Upper lobe of right lung (tissue), 1 donor: ENCODE measurements at places on chromosomes 11 and 22. TPM values are rescaled to one million over a fixed set of nuclear protein-coding genes. Genes with fewer than 3 reads are reported as not detected.
A peak's percentile ranks its signal among the peaks of the same experiment; 100 is the strongest.

DNA sequence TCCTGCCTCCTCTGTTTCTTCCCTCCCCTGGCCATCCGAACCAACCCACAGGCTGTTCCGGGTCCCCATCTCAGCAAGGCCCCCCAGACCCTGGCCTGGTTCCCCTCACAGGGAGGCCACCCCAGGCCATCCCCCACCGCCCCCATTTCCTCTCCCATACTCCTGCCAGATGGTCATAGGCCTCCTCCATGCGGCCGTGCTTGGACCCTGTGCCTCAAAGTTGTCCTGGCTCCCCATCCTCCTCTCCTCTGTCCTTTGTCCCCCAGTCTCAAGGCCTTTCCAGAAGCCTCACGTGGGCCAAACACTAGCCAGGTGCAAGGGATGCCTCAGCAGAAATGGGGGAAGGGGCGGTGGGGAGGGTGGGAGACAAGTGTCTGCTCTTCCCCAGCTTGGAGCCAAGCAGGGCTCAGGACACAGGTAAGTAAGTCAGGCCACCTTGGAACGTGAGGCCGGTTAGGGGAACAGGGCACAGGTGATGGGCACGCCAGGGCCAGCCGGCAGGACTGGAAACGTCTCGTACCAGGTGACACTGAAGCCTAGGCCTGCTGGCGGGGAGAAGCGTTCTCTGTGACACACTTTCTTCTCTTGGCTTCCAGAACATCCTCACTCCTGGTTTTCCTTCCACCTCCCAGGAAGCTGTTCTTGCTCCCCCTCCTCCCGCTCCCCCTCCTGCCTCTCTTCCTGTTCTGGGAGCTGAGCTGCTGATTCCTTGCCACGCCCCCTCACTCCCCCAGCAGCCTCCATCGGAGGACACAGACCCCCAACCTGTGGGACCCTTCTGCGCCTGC is 31.5 kb upstream of the SLC22A12 start:
- peak; percentile 51 for DNase-seq

GRCh38 chr22:46289244-46289891 is 7.3 kb upstream of the GTSE1 start:
- DNase-seq, result no peak

GRCh38 chr22:18075720-18076497 is 1.9 kb upstream of the PEX26 start:
- DNase-seq, result peak; percentile 63

DNA sequence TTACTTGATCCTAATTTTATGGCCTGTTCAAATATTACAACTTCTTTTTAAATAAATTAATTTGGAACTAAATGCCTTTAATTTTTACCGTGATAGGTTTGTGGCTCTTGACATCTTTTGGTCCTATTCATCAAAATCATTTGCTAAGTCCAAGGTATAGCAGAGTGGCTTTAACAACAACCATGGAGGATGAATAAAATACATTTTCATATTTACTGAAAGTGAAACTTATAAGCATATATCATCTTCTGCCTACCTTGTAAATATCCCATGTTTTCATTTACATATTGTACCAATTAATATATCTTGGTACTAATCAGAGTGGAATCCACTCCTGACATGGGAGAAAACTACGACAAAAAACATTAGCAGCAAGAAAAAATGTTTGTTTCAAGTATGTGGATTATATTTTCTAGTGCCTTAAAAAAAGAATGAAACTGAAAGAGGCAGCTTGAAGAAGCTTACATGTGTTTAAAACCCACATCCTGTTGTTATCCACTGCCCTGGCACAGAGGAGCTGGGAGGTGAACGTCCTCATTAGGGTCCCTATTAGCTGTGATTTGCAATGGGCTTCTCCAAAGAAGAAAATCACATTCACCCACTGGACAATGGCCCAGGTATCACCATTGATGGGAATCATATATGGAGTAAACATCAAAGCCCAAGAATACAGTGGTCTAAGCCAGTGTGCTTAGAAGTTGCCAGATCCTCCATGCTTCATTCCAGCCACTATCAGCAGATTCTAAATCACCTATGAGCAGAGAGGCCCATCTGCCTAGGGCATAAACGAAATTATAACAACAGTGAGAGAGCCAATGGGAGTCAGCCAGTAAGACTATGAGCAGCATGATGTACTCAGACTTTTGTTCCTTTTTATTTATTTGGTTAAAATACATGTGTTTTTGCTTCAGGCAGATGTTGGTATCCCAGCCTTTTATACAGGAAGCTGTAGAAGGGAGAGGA is 84.7 kb downstream of the MAML2 start:
- no peak for DNase-seq

- DNase-seq, result no peak
Observed at GRCh38 chr22:40469181-40469580, 98.8 kb downstream of the SGSM3 start.

- DNase-seq, result no peak
Observed at GRCh38 chr11:126060757-126061171, 1.9 kb downstream of the CDON start.

DNA sequence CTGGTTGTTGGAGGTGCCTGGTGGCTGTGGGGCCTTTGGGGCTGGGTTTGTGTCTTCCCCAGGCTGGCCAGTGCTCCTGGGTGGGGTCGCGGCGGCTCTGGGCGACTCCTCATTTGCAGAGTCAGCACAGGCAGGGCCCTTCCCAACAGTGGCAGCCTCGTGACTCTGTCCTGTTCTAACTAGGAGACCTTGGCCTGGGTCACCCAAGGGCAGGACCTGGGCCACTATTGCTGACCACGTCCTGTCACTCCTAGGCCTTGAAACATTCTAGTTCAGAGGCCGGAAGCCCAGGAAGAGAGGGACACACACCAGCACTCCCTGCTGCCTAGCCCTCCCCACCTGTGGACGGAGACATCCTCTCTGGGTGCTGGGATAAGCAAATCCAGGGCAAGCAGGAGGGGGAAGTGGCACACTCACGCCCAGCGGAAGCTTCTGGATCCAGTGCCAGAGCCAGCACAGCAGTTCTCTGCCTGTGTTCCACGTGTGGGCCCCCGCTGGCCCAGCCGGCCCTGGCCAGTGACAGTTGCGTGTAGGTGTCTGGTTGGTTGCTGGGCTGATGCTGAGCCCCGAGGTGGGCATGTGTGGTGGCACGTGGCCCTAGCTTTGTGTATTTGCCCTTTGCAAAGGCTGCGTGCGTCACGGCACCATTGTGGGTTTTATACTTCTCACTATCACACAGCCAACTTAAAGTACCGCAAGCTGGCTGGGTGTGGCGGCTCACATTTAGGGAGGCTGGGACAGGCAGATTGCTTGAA is 4.3 kb upstream of the CHID1 start:
- DNase-seq, result peak; percentile 79

- DNase-seq, result no peak
Observed at GRCh38 chr11:69718147-69718546, 14.3 kb upstream of the FGF19 start.

SAA2 gene
- 4.2 TPM for total RNA-seq

TXNRD2 gene
- total RNA-seq, result 40.7 TPM

LBHD1 gene
- 6.1 TPM for total RNA-seq

UPK3A gene
- not detected for total RNA-seq

VSIG2 gene
- total RNA-seq, result 40.1 TPM

MPZL2 gene
- 119 TPM for total RNA-seq

PITPNB gene
- total RNA-seq, result 73.8 TPM
